ENCODE measurements at places on chromosomes 2 and 18.

DNA sequence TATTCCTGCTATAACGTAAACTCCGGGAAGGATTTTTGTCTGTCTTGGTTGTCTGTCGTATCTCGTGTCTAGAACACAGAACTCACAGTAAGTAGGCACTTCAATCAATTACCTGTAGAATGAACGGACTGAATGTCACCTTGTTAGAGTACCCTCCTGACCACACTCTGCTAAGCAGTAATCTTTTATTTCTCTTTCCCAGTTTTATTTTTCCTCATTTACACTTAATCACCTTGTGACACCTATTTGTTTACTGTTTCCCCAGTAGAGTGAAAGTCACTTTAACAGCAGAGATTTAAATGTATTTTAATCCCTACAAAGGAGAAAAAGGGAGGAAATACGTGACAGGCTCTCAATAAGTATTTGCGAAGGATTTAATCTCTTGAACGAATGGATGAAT, 514 bp upstream of the EPB41L5 start:
- DNase-seq: no peak

DNA sequence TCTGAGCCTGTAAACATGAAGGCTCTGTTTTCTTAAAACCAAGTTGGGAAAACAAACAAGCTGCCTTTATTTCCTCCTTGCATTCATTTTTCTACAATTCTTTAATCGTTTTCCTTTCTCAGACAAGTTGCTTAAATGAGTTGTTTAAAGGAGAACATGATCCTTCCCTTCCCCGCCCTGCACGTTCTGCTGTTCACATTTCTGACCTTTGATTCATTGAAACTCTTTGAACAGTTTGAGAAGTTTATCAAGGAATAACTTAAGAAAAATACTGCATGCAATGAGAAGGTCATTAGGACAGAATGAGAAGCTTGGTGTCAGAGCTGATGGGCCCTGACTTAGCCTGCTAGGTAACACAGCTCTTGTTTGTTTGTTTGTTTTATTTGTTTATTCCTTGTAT, 181.6 kb downstream of the PARD3B start:
- DNase-seq: no peak

DNA sequence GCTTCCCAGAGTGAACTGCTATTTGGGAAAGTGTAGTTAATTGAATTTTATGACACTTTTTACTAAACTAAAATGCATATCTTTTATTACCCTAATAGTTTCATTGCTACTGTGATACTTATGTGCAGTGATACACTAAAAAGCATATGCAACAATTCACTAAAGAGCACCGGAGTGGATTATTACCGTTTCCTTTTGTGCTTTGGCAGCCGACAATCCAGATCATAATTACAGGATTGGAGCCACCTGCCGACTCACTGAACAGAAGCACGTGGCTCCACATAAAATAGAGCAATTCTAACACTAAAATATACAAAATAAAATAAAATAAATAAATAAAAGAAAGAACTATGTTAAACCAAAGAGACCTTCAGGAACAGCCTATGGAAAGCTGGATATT, 583.4 kb downstream of the NRXN1 start:
- DNase-seq: no peak

GRCh38 chr2:218431878-218432277, 13.0 kb downstream of the VIL1 start:
- DNase-seq: no peak

- DNase-seq: no peak
Measured at GRCh38 chr2:11502740-11503292, 31.0 kb upstream of the GREB1 start.

- DNase-seq: no peak
Measured at GRCh38 chr2:176613323-176613987, 344.2 kb downstream of the MTX2 start.

DNA sequence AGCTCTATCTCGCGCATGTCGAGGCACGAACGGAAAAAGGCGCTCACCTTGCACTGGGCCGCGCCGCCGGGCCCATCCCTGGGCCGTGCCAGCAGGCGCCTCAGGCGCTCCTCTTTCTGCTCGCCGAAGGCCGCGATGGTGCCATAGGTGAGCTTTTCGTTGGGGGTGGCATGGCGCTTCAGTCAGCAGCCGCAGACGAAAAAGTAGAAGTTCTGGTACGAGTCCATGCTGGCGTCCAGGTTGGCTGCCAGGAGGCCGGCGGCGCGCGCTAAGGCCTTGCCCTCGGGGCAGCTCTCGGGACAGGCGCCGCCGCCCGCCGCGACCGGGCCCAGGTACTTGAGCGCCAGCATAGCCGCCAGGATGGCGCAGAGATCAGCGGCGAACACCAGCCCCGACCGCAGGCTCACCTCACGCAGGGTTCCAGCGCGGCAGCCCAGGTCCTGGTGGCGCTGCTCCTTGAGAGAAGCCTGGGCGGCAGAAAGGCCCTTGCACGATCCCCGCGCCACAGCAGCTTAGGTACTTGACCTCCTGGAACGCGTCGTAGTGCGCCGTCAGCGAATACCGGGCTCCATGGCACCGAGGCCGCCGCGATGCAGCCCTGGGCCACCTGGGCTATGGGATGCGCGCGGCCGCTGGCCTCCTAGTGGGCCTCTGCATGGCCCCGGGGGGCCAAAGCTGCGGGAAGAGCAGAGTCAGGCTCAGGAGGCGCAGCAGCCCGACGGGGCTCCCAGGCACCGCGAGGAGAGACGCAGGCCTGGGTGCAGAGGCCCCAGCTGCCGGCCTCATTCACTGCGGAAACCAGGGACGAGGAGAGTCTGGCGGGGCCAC, 12.8 kb downstream of the ALPG start:
- DNase-seq: no peak

DNA sequence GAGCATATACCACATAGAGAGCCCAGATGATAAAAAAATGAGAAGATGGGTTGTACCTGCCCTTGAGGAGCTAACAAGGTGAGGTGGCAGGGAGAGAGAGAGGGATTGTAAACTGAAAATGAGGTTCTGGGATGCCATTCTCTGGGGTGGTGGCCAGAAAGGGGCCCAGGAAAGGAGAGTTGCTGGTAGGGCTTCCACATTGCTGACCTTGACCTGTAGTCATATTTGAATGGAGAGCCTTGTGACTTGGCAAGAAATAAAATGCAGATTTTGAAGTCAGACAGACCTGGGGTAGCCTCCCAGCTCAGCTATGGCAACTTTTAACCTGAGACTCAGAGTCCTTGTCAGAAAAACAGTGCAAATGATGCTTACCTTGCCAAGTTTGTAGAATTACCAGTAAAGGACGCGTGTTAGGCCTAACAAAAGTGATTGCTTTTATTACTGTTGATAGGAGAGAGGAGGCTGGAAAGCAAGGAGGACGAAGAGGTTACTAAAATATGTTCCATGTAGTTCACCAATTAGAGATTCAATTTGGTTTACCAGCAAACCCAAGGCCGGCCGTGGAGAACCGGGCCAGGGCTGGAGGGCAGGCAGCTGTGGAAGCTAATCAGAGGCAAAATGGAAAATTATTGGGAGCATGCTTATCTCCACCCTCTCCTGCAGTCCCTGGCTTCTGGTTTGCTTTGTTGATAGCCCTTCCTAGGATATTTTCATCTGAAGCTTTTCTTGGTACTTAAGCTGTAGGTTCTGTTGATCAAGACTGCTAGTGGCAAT, 3.9 kb downstream of the NPAS2 start:
- DNase-seq: no peak

GRCh38 chr2:239677453-239678185, 276.8 kb upstream of the HDAC4 start:
- DNase-seq: no peak

GRCh38 chr2:175852879-175853615, 149.0 kb downstream of the LNPK start:
- no peak for DNase-seq
